Activated naive CD8-positive, alpha-beta T cell treated with anti-CD3 and anti-CD28 coated beads, Interleukin-2, amount 10 ng/mL, durations not matched to agents 7 days and 5 days (primary cell): ENCODE measurements at places on chromosomes 3 and 15. TPM values are rescaled to one million over a fixed set of nuclear protein-coding genes. Genes with fewer than 3 reads are reported as not detected.
A peak's percentile ranks its signal among the peaks of the same experiment; 100 is the strongest.

The SLC24A5 gene
- not detected for total RNA-seq

The ZMYND10 gene
- 2.7 TPM for total RNA-seq

The SSUH2 gene
- not detected for total RNA-seq

The ADCY5 gene
- total RNA-seq, result not detected

The DZIP1L gene
- total RNA-seq, result 0.40 TPM

The ZNF660 gene
- total RNA-seq, result 0.65 TPM

The LRRN1 gene
- total RNA-seq, result 1.2 TPM

The SEMA3B gene
- total RNA-seq, result 1.0 TPM

The CCDC39 gene
- total RNA-seq, result not detected

The UBAP1L gene
- total RNA-seq, result 7.2 TPM

The CCDC54 gene
- total RNA-seq, result not detected

The BFSP2 gene
- not detected for total RNA-seq

The DUOXA2 gene
- not detected for total RNA-seq

- no peak overlapping the region for H3K4me3 ChIP-seq
- DNase-seq, result no peak
- H3K27me3 ChIP-seq, result no peaks in the 10 kb centered on the region
- peaks cover 4% of the 10 kb centered on the region for H3K36me3 ChIP-seq
- peaks cover 21% of the 10 kb centered on the region for H3K4me1 ChIP-seq
Observed at GRCh38 chr15:41921639-41922038, 27.8 kb upstream of the SPTBN5 start.

GRCh38 chr3:117408811-117409210, 699.2 kb downstream of the TUSC7 start:
- no peak for DNase-seq
- H3K4me3 ChIP-seq, result no peak overlapping the region
- no peaks in the 10 kb centered on the region for H3K27me3 ChIP-seq
- H3K27ac ChIP-seq, result no peak overlapping the region
- H3K36me3 ChIP-seq, result no peaks in the 10 kb centered on the region

- H3K36me3 ChIP-seq, result peaks cover 8% of the 10 kb centered on the region
- H3K4me3 ChIP-seq, result no peak overlapping the region
- H3K27ac ChIP-seq, result no peak overlapping the region
Observed at GRCh38 chr15:72033285-72033684, 84.7 kb downstream of the MYO9A start.

GRCh38 chr3:132034097-132034485, 723 bp downstream of the CPNE4 start:
- H3K4me3 ChIP-seq, result no peak overlapping the region
- peaks cover 52% of the 10 kb centered on the region for H3K27me3 ChIP-seq
- no peak for DNase-seq
- H3K4me1 ChIP-seq, result peaks cover 6% of the 10 kb centered on the region
- no peak overlapping the region for H3K27ac ChIP-seq

- H3K27ac ChIP-seq, result no peak within 1 kb of the TSS
- DNase-seq, result no peak
- peaks cover 5% of the 10 kb centered on the region for H3K36me3 ChIP-seq
- H3K27me3 ChIP-seq, result peaks cover 45% of the 10 kb centered on the region
- H3K4me3 ChIP-seq, result no peak within 1 kb of the TSS
Observed at GRCh38 chr15:59611276-59612260, at the start of gene GCNT3. GCNT3 (plus strand) TSS chr15:59611783; CDS start chr15:59618239, 6,456 bp downstream.

GRCh38 chr3:174937478-174937877, 78.3 kb downstream of the NAALADL2 start:
- H3K27ac ChIP-seq, result no peak overlapping the region
- H3K4me3 ChIP-seq, result no peak overlapping the region
- H3K36me3 ChIP-seq, result no peaks in the 10 kb centered on the region
- no peaks in the 10 kb centered on the region for H3K27me3 ChIP-seq

DNA sequence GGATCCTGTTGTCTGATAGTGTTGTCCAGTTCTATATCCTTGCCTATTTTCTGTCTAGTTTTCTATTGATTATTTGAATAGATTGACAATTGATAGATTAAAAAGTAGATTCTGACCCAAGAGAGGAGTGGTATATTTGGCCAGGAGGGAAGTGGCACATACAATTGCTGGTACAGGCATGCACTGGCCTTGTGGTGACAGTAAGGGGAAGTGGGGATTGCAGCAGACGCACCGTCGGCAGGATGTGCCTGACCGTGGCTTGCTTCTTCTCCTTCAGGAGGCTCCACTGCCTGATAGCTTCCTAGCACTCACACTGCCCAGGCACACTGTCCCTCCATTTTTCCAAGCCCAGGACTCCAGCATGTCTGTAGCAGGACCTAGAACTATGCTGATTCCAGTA, 10.5 kb downstream of the GABRG3 start:
- DNase-seq, result no peak
- H3K4me3 ChIP-seq, result no peak overlapping the region
- H3K4me1 ChIP-seq, result no peaks in the 10 kb centered on the region
- H3K36me3 ChIP-seq, result no peaks in the 10 kb centered on the region
- no peaks in the 10 kb centered on the region for H3K27me3 ChIP-seq

GRCh38 chr3:66344848-66345578, 124.2 kb downstream of the SLC25A26 start:
- no peaks in the 10 kb centered on the region for H3K27me3 ChIP-seq
- peaks cover 12% of the 10 kb centered on the region for H3K36me3 ChIP-seq
- peak overlapping the region; percentile 6 for H3K27ac ChIP-seq
- DNase-seq, result no peak

DNA sequence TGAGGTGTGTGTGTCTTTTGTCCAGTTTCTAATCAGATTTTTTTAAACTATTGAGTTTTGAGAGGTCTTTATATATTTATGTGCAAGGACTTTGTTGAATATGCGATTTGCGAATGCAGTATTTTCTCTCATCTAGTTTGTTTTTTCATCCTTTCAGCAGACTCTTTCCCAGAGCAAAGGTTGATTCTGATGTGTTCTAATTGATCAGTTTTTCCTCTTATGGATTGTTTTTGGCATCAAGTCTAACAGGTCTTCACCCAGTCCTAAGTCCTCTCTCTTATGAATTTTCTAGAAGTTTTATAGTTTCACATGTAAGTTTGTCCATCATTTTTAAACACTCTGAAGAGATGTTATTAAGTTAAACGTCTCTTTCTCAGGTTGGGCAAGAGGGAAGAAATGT, 17.8 kb upstream of the TJP1 start:
- no peak overlapping the region for H3K4me3 ChIP-seq
- H3K4me1 ChIP-seq, result no peaks in the 10 kb centered on the region
- DNase-seq, result no peak
- H3K36me3 ChIP-seq, result no peaks in the 10 kb centered on the region
- H3K27ac ChIP-seq, result no peak overlapping the region

GRCh38 chr15:27692438-27692837, 406.7 kb downstream of the OCA2 start:
- DNase-seq, result no peak
- H3K4me1 ChIP-seq, result no peaks in the 10 kb centered on the region
- no peak overlapping the region for H3K27ac ChIP-seq
- no peak overlapping the region for H3K4me3 ChIP-seq
- no peaks in the 10 kb centered on the region for H3K36me3 ChIP-seq
- H3K27me3 ChIP-seq, result no peaks in the 10 kb centered on the region

DNA sequence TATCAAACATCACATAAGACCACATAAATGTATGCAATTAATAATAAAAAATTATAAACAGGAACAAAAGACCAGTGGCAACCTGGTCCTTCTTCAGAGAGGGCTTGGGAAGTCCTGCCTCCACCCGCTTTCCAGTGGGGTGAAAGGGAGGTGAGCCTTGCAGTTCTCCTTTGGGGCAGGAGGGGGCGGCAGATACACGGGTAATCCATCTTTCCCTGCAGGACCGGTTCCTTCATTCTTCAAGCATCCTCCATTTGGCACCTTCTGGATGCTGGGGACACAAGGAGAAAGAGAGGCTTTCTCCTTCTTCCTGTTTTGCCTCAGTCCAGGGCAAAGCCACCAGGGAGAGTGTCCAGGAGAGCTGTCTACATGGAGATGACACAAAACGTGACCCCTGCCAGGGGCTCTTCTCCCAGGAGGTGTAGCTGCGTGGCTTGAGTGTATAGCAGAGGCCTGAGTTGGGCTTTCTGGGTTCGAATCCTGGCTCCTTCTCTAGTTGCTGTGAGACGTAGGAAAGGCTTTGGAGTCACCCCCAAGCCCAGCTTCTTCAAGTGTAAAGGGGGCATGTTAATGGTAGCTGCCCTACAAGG, 23.2 kb downstream of the RPLP1 start:
- no peaks in the 10 kb centered on the region for H3K36me3 ChIP-seq
- H3K27me3 ChIP-seq, result peaks cover 51% of the 10 kb centered on the region
- no peak overlapping the region for H3K27ac ChIP-seq
- H3K4me1 ChIP-seq, result peaks cover 3% of the 10 kb centered on the region

GRCh38 chr3:126084768-126085180, 850 bp upstream of the SLC41A3 start:
- H3K36me3 ChIP-seq, result peaks cover 7% of the 10 kb centered on the region
- no peak for DNase-seq
- H3K4me3 ChIP-seq, result peak overlapping the region; percentile 74
- H3K4me1 ChIP-seq, result peaks cover 19% of the 10 kb centered on the region

DNA sequence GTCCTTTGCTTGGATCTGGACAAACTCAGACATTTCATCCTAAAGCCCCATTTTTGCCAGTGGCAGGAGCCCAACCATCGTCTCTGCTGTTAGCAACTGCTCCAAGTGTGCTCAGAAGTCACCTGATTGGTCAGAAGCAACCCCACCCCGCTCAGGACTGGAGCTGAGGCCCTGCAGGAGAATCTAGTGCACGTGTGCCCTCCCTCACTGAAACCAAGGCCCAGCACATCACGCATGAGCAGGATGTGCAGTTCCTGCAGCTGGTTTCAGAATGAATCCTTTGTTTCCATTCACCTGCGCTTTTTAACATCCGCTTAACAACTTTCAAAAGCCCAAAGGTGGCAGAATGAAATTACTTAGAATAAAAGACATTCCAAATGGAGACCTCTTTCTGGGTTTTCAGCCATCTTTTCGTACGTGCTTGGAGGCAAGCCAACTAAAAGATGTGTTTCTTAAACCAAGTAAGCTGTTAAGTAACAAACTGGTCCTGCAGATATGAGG, 81.2 kb downstream of the SRGAP3 start:
- H3K4me1 ChIP-seq, result peaks cover 39% of the 10 kb centered on the region
- peak overlapping the region; percentile 71 for H3K27ac ChIP-seq
- H3K36me3 ChIP-seq, result no peaks in the 10 kb centered on the region
- peak overlapping the region; percentile 51 for H3K4me3 ChIP-seq
- peak; percentile 61 for DNase-seq

- no peak overlapping the region for H3K4me3 ChIP-seq
- H3K4me1 ChIP-seq, result peaks cover 2% of the 10 kb centered on the region
- DNase-seq, result no peak
- H3K36me3 ChIP-seq, result no peaks in the 10 kb centered on the region
- H3K27me3 ChIP-seq, result peaks cover 3% of the 10 kb centered on the region
Observed at GRCh38 chr3:23112491-23112890, 90.6 kb upstream of the UBE2E2 start.

GRCh38 chr15:64275934-64276333, 80.0 kb downstream of the CSNK1G1 start:
- H3K27ac ChIP-seq, result no peak overlapping the region
- H3K36me3 ChIP-seq, result peaks cover 14% of the 10 kb centered on the region
- no peak for DNase-seq
- no peaks in the 10 kb centered on the region for H3K27me3 ChIP-seq
- H3K4me3 ChIP-seq, result no peak overlapping the region

GRCh38 chr3:21310891-21311290, 440.1 kb downstream of the ZNF385D start:
- no peak overlapping the region for H3K4me3 ChIP-seq
- H3K27me3 ChIP-seq, result no peaks in the 10 kb centered on the region
- DNase-seq, result no peak

DNA sequence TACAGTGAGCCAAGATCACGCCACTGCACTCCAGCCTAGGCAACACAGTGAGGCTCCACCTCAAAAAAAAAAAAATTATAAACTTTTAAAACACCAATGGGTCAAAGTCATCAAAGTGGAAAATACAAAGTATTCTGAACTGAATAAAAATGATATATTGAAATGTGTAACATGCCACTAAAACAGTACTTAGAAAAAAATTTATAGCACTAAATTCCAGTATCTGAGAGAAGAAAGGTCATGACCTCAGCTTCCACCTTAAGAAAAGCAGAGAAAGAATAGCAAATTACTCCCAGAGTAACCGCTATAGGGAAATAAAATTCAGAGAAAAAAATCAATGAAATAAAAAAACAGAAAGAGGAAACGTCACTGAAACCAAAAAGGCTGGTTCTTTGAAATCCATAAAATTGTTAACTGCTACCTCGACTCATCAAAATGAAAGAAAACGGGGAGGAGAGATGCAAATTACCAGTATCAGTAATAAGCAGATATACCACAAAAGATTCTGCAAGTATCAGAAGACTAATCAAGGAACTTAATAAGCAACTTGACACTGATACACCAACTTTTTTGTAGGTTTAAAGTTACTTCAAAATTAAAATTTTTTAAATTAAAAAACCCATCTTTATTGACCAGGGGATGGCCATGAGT, 20.8 kb downstream of the ATP13A3 start:
- DNase-seq, result no peak
- H3K27me3 ChIP-seq, result no peaks in the 10 kb centered on the region
- peak overlapping the region; percentile 4 for H3K4me3 ChIP-seq
- no peak overlapping the region for H3K27ac ChIP-seq
- H3K36me3 ChIP-seq, result peaks cover 2% of the 10 kb centered on the region

GRCh38 chr15:68416158-68416535, 15.8 kb downstream of the ITGA11 start:
- DNase-seq, result no peak
- no peaks in the 10 kb centered on the region for H3K36me3 ChIP-seq
- H3K4me3 ChIP-seq, result no peak overlapping the region
- peaks cover 3% of the 10 kb centered on the region for H3K4me1 ChIP-seq

DNA sequence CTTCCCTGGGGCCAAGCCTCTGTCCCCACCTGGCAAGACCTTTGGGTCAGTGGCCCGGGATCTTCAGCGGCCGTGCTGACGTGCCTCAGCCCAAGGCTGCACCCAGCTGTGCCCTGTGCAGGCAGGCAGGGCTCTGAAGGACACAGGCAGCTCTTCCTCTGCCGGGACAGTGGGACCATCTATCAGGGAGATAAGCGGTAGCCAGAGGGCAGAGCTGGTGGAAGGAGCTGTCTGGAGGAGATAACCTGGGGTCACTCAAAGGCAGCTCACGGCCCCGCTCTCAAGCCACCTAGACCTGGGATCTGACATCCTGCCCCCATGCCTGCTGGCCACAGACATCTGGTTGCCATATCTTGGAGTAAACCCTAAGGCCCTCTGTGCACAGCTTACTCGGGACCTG, 27.3 kb downstream of the DUSP7 start:
- no peak for DNase-seq
- H3K27ac ChIP-seq, result no peak overlapping the region
- H3K4me3 ChIP-seq, result no peak overlapping the region
- H3K4me1 ChIP-seq, result peaks cover 2% of the 10 kb centered on the region
